ENCODE measurements at places on chromosomes 13 and 19.

GRCh38 chr13:21016487-21016886, 44.9 kb downstream of the LATS2 start:
- DNase-seq = no peak

- no peak for DNase-seq
Observed at GRCh38 chr19:6543866-6544347, 13.1 kb downstream of the TNFSF9 start.

- DNase-seq = peak; percentile 14
Observed at GRCh38 chr19:36837176-36837905, 846 bp downstream of the ZNF790 start.

GRCh38 chr19:56348289-56348877, 33.7 kb upstream of the ZSCAN5A start:
- DNase-seq = no peak

DNA sequence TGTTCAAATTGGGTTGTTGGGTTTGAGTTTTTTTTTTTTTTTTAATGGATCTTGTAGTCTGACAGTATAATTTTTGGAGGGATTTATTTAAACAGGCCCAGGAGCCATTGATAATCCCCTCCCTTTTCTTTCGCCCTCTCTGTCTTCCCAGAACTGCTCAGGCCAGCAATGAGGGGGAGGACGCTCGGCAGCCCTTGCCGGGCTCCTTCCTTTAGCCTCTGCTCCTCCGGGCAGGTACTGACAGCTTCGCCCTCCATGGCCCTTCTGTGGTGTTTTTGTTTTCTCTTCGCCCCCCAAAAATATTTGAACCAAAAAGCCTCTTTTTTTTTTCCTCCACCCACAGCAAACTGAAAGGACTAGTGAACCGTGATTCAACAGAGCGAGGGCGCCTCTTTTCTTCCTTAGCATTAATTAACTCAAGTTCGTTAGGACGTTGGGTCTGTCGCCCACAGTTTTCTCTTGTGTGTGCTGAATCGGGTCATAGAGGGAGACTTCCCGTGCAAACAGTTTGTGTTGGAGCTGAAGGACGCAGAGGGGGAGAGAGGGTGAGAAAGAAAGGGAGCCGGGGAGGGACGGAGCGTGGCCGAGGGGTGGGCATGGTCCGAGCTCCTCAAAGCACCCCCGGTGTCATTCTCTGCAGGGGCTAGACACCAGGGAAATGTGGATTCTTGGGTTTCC, 21.5 kb downstream of the NFIX start:
- no peak for DNase-seq

GRCh38 chr13:32314271-32315237, 609 bp downstream of the ZAR1L start:
- peak; percentile 40 for DNase-seq

DNA sequence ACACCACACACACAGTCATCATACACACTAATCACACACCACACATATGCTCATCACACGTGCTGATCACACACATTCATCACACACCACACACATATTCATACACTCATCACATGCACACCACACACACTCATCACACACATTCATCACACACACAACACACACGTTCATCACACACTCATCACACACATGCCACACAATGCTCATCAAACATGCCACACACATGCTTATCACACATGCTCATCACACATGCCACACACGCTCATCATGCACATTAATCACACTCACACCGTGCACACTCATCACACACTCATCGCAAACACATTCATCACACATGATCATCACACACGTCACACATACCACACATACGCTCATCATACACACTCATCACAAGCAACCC, 47.5 kb downstream of the C1QTNF9 start:
- no peak for DNase-seq

DNA sequence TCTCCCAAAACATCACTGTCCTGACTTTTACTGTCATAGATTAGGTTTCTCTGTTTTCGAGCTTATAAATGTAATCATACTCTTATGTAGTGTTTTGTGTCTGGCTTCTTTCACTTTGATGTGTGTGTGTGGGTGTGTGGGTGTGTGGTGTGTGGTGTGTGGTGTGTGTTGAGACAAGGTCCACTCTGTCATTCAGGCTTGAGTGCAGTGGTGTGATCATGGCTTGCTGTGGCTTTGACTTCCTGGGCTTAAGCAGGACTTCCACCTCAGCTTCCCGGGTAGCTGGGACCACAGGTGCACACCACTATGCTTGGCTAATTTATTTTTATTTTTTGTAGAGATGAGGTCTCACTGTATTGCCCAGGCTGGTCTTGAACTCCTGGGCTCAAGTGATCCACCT, 59.6 kb downstream of the PDS5B start:
- DNase-seq = no peak

GRCh38 chr19:18009412-18010066, 1.6 kb downstream of the ARRDC2 start:
- DNase-seq = no peak

GRCh38 chr13:39527961-39528660, 74.9 kb downstream of the LHFPL6 start:
- no peak for DNase-seq
